Endothelial cell (in vitro differentiated cells): ENCODE measurements at places on chromosomes 13 and 19.

DNA sequence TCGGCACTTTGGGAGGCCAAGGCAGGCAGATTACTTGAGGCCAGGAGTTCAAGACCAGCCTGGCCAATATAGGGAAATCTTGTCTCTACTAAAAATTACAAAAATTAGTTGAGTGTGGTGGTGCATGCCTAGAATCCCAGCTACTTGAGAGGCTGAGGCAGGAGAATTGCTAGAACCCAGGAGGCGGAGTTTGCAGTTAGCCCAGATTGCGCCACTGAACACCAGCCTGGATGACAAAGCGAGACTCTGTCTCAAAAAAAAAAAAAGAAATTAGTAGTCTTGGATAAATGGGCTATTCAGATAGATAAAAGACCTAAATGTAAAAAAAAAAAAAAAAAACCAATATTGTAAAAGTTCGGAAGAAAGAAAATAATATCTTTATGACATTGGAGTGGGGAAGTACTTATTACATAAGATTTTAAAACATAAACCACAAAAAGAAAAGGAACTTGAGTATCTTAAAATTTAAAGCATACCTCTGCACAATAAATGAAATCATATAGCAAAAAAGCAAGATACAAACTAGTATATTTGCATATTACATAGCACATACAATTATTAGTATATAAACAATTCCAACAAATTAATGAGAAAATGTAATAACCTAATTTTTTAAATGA is 26.7 kb upstream of the RNASEH2B start:
- no peak for DNase-seq

DNA sequence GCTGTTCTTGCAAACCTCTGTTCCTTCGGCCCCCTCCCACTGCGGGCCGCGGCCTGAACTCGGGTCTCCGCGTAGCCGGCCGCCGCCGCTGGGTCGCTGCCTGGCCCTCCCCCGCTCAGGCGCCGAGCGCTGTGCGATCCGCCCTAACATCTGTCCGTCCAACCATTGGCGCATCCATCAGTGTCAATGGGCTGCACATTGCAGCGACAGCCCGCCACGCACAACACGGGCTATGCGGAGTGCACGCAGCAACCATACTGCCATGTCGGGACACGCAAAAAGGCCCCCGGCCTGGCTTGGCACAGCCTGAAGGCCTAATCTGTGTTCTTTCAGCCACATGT is 2.6 kb upstream of the TSHZ3 start:
- no peak for DNase-seq

- no peak for DNase-seq
Measured at GRCh38 chr19:29532097-29532496, 6.3 kb downstream of the VSTM2B start.

- DNase-seq, result no peak
Measured at GRCh38 chr13:85313761-85314503, 485.3 kb downstream of the SLITRK6 start.

- DNase-seq, result no peak
Measured at GRCh38 chr13:34357435-34358232, 539.7 kb downstream of the RFC3 start.

- no peak for DNase-seq
Measured at GRCh38 chr13:64546371-64546770, 2683.8 kb downstream of the PCDH9 start.

GRCh38 chr13:37565425-37565824 is 33.1 kb downstream of the POSTN start:
- DNase-seq, result no peak
